ENCODE measurements at places on chromosomes 5 and 9.

DNA sequence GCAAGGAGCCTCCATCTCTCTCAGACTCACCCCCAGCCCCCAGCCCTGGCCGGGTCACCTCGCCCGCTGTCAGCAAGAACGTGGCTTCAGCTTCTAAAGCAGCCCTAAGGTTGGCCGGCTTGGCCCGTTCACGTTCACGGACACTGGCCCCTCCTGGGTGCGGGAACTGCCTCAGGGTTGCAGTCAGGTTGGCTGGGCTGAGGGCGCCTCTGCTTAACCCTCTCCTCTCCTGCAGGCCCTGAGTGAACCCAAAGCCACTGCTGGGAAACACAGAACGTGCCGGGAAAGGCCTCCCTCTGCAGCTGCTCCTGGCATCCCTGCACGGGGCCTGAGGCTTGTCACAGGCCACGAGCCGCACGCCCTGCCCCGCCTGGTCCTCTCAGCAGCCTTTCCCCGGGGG, 40.1 kb upstream of the UBAC1 start:
- H3K4me3 ChIP-seq = no peak overlapping the region
- H3K36me3 ChIP-seq = no peaks in the 10 kb centered on the region
- H3K27ac ChIP-seq = no peak overlapping the region
- H3K4me1 ChIP-seq = peaks cover 10% of the 10 kb centered on the region
- H3K27me3 ChIP-seq = no peaks in the 10 kb centered on the region
- DNase-seq = peak; percentile 12

DNA sequence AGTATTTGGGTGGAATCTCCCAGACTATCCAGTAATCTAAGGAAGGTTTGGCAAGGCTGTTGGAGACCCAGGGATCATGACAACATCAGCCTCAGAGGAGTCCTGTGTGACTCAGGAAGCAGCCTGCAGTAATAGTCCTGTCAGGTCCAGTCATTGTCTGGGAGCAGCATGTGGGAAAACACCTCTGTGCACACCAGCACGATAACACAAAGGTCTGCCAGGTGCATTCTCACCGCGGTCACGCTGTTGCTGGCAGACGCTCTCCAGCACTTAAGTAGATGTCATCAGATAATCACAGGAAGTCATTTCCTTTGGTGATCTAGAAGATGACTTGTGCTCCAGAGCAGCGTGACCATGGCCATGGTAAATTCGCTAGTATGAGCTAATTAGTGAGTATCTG, 99.2 kb upstream of the IQGAP2 start:
- no peaks in the 10 kb centered on the region for H3K4me1 ChIP-seq
- no peak overlapping the region for H3K27ac ChIP-seq
- no peak overlapping the region for H3K4me3 ChIP-seq

DNA sequence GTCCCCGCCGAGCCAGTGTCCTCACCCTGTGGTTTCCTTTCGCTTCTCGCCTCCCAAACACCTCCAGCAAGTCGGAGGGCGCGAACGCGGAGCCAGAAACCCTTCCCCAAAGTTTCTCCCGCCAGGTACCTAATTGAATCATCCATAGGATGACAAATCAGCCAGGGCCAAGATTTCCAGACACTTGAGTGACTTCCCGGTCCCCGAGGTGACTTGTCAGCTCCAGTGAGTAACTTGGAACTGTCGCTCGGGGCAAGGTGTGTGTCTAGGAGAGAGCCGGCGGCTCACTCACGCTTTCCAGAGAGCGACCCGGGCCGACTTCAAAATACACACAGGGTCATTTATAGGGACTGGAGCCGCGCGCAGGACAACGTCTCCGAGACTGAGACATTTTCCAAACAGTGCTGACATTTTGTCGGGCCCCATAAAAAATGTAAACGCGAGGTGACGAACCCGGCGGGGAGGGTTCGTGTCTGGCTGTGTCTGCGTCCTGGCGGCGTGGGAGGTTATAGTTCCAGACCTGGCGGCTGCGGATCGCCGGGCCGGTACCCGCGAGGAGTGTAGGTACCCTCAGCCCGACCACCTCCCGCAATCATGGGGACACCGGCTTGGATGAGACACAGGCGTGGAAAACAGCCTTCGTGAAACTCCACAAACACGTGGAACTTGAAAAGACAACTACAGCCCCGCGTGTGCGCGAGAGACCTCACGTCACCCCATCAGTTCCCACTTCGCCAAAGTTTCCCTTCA, 1.4 kb downstream of the GLIS3 start:
- H3K4me3 ChIP-seq = peak overlapping the region; percentile 71
- peak; percentile 81 for DNase-seq
- H3K4me1 ChIP-seq = peaks cover 5% of the 10 kb centered on the region

DNA sequence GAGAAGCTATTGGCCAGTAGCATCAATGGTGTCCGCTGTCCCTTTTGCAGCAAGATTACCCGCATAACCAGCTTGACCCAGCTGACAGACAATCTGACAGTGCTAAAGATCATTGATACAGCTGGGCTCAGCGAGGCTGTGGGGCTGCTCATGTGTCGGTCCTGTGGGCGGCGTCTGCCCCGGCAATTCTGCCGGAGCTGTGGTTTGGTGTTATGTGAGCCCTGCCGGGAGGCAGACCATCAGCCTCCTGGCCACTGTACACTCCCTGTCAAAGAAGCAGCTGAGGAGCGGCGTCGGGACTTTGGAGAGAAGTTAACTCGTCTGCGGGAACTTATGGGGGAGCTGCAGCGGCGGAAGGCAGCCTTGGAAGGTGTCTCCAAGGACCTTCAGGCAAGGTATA, 10.8 kb downstream of the TRIM32 start:
- no peaks in the 10 kb centered on the region for H3K4me1 ChIP-seq
- H3K4me3 ChIP-seq = no peak overlapping the region
- no peak for DNase-seq

- H3K4me1 ChIP-seq = no peaks in the 10 kb centered on the region
- no peak for DNase-seq
- no peaks in the 10 kb centered on the region for H3K27me3 ChIP-seq
Measured at GRCh38 chr5:125868036-125868435, 555.2 kb upstream of the GRAMD2B start.
